ENCODE measurements at places on chromosomes 2 and 18.

DNA sequence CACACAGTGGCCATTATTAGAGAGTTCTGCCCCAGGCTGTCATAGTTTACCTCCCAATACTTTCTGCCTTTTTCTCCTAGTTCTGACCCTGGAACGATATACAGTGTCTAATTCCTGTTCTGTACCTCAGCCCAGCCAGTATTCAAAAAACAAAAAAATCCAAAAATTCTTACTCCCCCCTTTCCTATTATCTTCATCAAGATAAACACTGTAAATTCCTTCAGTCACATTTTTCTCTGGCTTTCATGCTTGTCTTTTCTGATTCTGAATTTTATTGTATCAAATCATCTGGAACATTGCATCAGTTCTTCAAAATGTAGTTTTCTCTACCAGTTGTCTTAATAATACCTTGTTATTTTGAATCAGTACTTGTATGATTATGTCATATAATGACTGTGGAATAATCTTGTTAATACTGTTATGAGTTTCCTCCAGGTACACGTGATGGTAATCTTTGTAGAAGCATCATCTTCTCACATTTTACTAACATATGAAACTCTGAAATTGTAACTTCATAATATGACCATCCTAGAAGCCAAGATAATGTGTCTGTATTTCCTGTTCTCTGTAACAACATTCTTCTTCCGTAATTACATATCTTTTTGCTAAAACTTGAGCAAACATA, 79.0 kb upstream of the NOSTRIN start:
- DNase-seq, result no peak

DNA sequence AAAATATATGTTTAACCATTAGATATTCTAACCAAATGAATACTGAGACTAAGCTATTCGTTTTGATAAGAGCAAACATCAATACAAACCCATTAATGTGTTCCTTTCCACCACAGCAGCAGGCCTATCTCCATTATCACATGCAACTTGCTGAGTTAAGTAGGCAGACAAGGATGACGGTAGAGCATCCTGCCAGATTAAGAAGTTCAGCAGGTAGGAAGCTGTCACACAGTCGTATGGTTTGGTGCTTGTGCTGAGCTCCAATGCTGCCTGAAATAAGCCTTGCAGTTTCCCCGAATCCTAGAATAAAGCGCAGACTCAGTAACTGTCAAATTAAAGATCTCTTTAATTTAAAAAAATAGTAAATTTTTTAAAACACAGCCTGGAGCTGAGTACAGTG, 39.6 kb downstream of the THADA start:
- DNase-seq, result no peak

- no peak for DNase-seq
These were observed 46.9 kb upstream of the KCNH7 start for GRCh38 chr2:162885281-162886070.

DNA sequence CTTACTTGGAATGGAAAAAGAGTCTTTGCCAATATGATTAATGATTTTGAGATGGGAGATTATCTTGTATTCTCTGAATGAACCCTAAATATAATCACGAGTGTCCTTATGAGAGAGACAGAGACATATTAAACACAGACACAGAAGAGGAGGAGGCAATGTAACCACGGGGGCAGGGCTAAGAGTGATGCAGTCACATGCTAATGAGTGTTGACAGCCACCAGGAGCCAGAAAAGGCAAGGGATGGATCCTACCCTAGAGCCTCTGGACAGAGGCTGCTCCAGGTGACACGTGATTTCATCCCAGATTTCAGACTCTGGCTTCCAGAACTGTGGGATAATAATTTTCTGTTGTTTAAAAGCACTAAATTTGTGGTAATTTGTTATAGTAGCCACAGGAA, 679.6 kb downstream of the MBD2 start:
- DNase-seq, result no peak

GRCh38 chr18:24801001-24801400, 340.6 kb downstream of the HRH4 start:
- no peak for DNase-seq

DNA sequence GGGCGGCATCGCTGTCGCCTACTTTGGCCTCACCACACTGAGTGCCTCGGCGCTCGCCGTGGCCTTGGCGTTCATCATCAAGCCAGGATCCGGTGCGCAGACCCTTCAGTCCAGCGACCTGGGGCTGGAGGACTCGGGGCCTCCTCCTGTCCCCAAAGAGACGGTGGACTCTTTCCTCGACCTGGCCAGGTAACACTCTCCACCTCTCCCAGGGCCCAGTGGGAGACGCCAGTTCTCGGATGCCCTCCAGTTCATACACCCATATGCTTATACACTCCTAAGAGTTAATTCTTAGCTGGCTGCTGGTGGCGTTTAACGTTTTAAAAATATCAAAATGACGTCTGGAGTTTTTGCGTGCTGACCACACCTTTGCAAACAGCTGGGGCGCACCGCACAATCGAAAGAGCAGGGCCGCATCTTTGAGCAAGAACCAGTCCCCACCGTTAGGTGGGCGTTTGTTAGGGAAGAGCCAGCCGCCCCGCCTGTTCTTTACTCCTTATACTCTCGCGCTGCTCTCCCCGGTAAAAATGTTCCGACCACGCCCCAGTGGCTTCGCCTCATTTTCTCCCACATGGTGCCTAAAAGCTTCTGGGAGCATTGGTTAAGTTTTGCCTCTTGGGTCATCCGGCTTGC, 899 bp downstream of the SLC1A4 start:
- DNase-seq, result no peak

DNA sequence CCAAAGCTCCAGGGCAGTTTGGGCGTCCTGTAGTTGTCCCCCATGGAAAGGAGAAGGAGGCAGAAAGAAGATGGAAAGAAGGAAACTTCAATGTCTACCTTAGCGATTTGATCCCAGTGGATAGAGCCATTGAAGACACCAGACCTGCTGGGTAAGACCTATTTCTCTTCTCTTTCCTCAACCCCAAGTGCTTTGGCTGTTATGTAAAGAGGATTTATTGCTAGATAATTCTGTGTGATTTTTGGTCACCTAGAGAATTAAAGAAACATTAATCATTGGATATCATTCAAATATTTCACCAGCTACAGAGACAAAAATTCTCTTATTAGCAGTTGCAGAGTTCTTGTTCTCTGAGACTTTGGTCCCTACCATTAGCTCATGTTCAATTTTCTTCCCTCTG, 1.9 kb downstream of the GALNT5 start:
- no peak for DNase-seq

DNA sequence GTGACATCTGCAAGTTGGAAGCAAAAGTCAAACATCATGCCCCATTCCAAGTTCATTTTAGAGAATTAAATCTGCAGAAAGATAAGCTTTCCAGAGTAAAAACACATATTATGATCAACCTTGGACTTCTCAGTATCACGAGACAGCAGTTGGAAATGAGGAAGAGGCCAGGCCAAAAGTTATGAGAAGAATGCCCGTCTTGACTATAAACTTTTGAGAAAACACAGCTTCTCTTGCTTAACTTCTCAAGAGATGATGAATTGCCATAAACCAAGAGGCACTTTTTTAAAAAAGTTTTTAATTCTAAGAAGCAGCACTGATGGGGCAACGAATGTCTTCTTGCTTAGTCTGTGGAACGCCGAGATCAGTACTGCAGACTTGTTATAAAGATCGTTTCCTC, 52.6 kb upstream of the NFU1 start:
- no peak for DNase-seq

All from stimulated activated CD4-positive, alpha-beta T cell treated with anti-CD3 and anti-CD28 coated beads, Interleukin-15, amount 100 ng/mL, for 1 hour (primary cell).